ENCODE measurements at places on chromosomes 4 and X.

DNA sequence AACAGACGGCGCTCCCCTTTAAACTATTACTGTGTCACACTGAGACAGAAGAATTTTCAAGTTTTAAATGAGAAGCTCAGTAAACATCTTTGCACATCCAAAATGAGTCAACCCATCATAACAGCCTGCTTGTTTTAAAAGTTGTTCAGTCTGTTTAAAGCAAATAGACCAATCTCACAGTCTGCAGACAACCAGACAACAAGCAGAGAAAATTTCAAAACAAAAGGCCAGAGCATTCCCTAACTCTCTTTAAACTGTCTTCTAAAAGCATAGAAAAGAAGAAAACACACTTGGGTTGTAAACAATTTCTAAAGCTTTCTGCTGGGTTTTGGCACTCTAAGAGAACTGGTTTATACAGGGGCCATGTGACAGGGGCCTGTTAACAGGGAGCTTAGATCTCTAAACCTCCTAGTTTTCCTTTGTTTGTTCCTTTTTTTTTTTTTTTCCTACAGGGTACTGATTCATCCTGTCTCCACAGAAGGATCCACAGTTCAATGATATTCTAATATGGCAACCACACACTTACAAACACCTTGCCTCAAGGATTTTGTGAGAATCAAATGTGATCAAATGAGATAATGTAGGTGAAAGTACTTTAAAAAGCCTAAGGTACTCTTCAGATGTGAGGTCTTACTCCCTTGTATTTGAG lies 100.8 kb upstream of the MAML3 start:
- DNase-seq: no peak

DNA sequence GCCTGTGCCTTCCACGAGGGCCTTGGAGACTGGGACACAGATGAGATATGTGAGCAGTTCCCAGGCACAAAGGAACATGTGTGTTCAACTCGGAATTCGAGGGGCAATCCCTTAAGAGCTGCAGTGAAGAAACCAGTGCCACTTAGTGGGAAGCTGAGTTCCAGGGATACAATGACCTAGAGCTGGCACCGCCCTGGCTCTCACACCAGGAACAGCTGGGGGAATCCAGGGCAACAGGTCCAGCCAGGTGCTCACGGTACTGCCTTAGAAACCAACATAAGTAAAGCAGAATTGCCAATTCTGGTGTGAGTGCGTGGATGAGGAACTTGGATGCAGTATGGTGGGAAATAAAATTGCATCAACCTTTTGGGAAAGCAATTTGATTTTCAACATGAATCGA lies 122.9 kb downstream of the AFAP1 start:
- no peak for DNase-seq

GRCh38 chr4:48247878-48248558 lies 21.6 kb downstream of the TEC start:
- DNase-seq: no peak

GRCh38 chr4:163603257-163603656 lies 108.8 kb downstream of the TMA16 start:
- no peak for DNase-seq

DNA sequence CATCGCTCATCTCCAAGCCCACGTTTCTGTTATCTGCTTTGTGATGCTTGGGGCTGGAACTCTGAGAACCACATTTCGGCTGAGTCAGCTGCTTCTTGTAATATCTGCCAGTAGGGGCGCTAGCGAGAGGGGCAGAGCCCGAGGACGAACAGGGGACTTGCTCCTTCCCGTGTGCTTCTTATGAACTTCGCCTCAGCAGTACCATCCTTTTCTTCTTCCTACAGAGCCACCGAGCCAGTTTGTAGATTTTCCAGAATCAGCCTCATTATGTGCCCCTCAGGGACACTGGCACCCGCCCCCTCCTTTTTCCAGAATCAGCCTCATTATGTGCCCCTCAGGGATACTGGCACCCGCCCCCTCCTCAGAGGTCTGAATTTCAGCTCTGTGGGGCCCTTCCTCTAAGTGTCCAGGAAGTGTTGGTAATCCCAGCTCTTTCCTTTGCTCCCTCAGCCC lies 441.7 kb upstream of the RASGEF1B start:
- peak; percentile 9 for DNase-seq

GRCh38 chr4:168509786-168510185 lies 12.9 kb downstream of the PALLD start:
- no peak for DNase-seq
